Naive thymus-derived CD4-positive, alpha-beta T cell (primary cell): ENCODE measurements at places on chromosomes 4 and X.
A peak's percentile ranks its signal among the peaks of the same experiment; 100 is the strongest.

GRCh38 chrX:4710618-4711433, 997.4 kb upstream of the PRKX start:
- DNase-seq = no peak

- no peak for DNase-seq
These were observed 142.2 kb upstream of the KCNIP4 start for GRCh38 chr4:22090661-22091351.

DNA sequence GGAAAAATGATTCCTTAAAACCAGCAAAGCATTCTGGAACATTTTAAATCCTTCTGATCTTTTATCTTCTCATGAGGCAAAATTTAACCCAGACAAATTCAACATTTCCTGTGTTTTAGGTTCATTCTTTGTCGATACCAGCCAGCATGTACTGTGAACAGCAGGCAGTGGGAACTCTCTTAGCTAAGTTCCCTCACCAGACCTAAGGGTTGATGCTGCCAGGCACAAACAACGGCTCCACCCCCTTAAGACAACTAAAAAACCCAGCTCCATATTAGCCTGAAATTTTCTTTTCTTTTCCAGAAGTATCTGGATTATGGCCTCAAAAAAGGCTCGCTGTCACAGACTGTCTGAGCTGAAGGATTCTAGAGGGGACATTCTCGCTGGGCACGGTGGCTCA, 2.4 kb upstream of the RBM47 start:
- no peak for DNase-seq

DNA sequence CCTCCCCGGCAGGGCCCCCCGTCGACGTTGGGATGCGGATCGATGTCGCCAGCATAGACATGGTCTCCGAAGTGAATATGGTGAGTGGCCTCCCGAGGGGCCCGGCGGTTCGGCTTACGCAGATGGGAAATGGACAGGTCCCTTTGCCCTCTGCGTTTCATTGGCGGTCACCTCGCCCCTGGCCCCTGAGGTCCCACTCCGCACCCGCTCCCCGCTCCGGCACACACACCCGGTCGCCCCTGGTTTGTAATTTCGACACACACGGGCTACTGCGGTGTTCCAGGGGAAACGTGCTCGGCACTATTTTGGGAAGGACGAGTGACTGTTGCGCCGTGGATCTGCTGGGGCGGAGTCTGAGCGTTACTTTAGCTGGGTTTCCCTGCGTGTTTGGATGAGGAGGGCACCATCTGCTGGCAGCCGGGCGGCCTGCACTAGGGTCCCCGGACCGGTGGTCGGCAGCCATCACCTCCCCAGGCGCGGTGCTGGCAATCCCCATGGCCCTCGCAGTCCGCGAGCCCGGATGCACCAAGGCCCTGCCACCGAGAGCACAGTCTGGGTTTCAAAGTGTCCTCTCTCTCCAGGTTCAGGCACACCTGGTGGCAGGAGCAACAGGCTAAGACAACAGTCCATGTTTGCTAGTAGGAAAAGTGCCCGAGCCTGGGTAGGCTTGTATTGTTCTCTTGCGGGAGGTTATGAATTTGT, 1.2 kb downstream of the GABRB1 start:
- DNase-seq = peak; percentile 13

GRCh38 chr4:48321312-48321711, 20.0 kb upstream of the SLAIN2 start:
- DNase-seq = no peak

- DNase-seq = no peak
These were observed 6.7 kb upstream of the FAM200B start for GRCh38 chr4:15674926-15675325.
